GM13977 (cell line): ENCODE measurements at places on chromosomes 1 and 21.

DNA sequence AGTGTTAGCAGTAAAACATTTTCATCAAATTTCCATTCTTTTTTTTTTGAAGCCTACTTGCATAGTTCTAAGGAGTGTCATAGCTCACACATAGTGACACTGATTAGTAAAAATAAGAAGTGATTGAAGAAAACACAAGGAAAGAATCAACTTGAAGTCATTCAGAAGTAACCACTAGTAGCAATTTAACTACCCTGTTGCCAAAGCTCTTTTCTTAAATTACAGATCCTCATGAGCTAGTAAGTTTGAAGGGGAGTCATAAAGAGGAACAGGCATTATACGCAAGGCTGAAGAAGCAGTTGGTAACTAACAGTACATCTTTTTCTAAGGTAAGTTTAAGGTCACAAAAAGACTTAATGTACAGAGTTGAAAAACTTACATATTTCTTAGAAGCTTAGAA is 332.2 kb downstream of the CHRM3 start:
- DNase-seq = no peak

- no peak for DNase-seq
Measured at GRCh38 chr21:45030682-45031570, 43.5 kb upstream of the ADARB1 start.

DNA sequence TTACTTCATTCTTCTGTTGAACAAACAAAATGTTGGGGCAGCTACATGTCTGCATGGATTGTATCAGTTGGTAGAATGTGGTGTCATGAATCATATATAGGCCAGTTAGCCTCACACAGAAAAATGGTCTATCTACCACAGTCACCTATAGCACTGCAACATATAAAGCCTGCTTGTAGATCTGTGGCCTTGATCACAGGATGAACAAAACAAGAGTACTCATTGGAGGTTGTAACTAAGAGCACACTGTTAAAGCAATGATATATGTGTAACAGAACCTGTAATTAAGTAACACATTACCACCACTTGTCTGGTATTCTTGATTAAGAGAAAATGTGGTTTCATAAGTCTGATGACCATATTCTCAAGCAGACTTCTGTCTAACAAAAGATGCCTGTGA is 167.3 kb upstream of the SGIP1 start:
- DNase-seq = no peak

- DNase-seq = no peak
Measured at GRCh38 chr1:84742653-84743052, 52.4 kb upstream of the SSX2IP start.

GRCh38 chr1:41915786-41916571 is 2.7 kb downstream of the HIVEP3 start:
- no peak for DNase-seq

GRCh38 chr1:38183096-38183495 is 136.5 kb upstream of the POU3F1 start:
- no peak for DNase-seq

DNA sequence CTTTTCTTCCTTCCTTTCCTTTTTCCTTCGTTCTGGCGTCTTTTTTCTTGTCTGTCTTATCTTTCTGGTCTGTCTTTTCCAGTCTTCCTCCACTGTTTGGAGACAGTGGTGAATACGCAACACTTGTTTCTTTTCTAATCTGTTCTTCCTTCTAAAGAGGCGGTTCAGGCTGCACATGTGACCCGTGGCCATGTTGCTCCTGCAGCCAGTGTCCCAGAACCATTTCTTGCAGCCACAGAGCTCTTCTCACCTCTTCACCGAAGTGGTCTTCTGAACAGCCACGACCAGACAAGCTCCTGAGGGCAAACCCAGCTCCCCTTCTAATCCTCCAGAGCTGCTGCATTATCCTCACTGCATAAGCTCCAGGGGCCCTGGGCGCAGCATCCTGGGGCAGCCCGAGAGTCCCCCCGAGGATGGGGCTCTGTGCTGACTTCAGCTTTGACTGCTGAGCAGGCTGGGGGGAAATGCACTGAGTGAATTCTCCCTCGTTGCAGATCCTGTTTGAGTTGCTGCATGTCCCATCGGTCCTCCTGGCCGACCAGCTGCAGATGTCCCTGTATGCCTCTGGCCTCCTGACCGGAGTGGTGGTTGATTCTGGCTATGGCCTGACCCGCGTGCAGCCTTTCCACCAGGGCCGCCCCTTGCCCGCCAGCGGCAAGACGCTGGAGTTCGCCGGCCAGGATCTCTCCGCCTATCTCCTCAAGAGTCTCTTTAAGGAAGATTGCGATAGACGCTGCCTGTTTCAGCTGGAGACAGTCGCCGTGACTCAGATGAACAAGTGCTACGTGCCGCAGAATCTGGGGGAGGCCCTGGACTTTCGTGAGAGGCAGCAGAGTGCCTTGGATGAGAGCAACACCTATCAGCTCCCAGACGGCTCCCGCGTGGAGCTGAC is 70.4 kb downstream of the ACTL8 start:
- DNase-seq = no peak

DNA sequence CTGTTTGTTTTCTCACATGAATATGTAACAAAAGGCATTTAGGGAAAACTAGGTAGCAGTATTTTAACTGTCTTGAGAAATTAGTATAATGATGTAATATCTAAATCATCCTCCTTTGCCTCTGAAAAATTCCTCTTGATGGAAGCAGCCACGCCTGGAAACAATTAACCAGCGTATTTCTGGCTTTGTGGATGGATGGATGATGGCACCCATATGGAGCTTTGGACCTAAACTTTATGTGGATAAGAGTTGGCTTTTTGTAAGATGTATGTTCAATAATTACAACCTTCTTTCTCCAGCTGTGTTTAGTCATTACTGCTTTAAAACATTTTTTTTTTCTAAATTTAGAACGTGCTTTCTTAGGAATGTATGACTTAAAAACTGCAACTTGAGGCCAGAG is 12.7 kb downstream of the CDCA8 start:
- no peak for DNase-seq

DNA sequence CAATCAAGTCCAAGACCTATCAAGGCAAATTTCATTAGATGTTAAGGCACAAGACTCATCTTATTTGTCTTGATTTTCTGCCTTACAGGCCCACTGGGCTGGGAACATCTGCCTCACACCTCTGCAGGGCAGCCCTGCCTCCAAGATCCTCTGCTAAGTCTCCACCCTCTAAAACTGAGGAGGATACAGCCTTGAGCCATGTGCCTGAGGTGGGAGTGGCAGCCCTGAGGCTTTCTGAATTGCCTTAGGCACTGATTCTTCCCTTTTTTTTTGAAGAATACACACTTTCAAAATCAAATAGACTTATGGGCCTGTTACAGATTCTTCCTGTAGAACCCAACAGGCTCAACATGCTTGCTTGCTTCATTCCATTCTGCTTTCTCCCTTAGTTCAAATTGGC is 544.3 kb upstream of the ADAMTS5 start:
- DNase-seq = no peak

DNA sequence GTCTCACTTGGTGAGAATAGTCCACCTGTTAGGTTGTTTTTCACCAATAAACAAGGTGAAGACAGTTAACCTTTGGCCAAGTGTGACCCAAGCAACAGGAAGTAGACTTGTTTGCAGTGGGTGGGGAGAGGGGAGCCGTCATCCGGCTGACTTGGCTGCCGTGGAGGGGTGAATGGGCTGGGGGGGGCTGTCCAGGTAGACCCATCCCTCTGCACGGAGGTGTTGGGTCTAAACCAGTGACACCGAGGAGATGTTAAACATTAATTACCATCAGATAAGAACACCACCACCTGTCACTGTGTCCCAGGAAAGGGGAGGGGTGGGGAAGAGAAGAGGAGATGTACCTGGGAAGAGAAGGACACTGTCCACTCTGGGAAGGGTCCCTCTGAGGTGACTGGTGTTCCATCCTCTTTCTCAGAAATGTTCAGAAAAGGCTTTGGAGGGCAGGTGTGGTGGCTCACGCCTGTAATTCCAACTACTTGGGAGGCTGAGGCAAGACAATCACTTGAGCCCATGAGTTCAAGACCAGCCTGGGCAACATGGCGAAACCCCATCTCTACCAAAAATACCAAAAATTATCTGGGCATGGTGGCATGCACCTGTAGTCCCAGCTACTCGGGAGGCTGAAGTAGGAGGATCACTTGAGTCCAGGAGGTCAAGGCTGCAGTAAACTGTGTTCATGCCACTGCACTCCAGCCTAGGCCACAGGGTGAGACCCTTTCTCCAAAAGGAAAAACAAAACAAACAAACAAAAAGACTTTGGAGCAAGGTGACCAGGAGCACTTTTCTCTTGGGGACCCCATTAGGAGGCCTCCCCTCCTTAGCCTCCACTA is 6.7 kb upstream of the MYOM3 start:
- no peak for DNase-seq

- DNase-seq = peak; percentile 82
Measured at GRCh38 chr1:63327417-63328054, 5.2 kb downstream of the FOXD3 start.

- no peak for DNase-seq
Measured at GRCh38 chr21:44687671-44688070, 5.7 kb upstream of the KRTAP12-1 start.

DNA sequence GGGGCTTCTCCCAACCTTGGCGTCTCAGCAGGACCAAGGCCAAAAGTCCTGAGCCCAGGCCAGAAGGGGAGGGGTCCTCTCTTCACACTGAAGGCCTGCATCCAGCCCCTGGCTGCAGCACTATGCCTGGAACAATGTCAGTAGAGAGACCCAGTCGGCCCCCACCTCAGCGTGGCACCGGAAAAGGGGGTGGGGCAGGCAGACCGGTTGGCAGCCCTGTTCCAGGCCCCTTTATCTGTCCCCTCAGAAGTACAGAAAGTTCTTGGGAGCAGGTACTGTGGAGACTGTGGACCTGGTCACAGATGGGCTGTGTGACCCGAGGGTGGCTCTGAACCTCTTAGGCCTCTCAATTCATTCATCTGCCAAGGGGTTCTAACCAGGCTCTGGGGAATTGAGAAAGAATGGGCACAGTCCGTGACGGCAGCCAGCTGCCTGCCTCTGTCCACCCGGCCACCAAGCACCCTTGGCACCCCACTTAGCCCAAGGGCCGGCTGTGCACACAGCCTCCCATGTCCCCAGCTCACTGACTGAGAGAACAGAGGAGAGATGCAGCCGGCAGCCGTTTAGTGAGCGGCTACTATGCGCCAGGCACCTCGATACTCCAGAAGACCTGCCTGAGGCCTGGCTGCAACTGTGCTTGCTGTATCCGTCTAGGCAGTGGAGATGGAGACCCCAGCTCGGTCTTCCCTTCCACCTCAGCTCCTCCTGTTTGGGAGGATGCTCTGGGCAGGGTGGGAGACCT is 23.9 kb downstream of the RUNX3 start:
- peak; percentile 23 for DNase-seq

DNA sequence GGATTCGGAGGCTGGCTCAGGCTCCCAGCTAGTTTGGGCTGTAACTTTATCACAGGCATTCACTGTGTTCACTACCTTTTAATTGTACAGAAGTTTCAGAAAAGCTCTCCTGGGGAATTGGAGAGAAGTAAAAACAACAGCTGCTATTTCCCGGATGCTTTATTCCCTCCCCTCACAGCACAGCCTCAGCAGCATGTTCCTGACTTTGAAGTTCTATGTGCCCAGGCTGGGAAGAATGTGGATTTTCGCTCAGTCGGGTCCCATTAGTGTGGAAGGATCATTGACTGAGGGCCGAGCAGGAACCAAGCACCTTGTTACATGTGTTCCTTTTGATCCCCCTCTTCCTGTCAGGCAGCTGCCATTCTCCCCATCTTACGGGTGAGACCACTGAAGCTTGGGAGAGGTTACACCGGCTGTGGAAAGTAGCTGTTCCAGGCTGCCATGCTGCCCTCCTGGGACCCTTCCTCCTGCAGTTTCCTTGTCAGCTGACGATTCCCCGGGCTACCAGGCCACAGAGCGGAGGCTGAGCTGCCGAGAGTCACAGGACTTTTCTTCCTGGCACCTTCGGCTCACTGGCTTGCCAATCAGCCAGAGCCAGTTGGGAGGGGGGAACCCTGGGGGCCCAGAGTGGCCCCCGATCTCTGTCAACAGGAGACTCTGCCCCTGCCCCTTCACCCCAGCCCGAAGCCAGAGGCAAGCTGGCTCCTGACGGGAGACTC is 223.1 kb upstream of the TMEM51 start:
- no peak for DNase-seq

GRCh38 chr21:34941162-34941561 is 107.9 kb downstream of the RUNX1 start:
- no peak for DNase-seq

GRCh38 chr1:228938537-228938901 is 203.2 kb downstream of the RHOU start:
- no peak for DNase-seq

- no peak for DNase-seq
Measured at GRCh38 chr1:24101796-24102586, 9.9 kb downstream of the MYOM3 start.

DNA sequence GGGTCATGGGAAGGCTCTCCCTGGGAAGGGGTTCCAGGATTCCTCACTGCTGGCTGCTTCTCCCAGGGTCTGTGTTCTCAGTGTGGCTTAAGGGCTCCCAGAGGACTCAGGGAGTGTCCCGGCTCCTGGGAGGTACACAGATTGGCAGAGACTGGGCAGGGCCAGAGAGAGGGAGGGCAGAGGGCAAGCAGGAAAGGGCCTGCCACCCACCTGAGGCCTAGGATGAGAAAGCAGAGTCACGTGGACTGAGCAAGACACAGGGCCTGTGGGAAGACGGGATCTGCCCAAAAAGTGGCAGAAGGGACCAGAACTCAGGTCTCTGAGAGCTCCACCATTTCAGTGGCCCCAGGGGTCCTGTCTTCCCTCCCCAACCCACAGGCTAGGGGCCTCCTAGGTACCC is 871 bp downstream of the SLFNL1 start:
- no peak for DNase-seq

DNA sequence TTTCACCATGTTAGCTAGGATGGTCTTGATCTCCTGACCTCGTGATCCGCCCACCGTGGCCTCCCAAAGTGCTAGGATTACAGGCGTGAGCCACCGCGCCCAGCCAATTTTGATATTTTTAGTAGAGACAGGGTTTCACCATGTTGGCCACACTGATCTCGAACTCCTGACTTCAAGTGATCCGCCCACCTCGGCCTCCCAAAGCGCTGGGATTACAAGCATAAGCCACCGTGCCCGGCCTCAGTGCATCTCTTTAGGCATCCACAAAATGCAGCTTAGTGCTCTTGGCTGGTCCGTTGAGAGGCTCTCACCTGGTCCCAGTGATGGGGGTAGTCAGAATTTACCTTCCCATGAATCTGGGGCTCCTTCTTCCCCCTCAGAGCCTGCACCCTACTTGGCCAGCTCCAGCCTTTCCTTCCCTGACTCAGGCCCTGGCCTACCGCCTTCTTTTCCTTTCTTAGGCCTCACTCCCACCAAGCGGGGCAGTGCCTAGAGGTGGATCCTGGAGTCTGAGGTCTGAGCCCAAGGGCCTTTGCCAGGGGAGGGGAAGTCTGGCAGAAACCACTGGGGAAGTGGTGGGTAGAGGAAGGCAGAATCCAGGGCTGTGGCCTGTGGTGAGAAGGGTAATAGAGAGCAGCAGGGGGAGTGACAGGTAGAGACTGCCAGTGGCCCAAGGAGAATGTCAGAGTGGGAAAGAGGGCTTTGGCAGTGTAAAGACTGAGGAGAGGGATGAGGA is 3.7 kb downstream of the LENEP start:
- DNase-seq = no peak

DNA sequence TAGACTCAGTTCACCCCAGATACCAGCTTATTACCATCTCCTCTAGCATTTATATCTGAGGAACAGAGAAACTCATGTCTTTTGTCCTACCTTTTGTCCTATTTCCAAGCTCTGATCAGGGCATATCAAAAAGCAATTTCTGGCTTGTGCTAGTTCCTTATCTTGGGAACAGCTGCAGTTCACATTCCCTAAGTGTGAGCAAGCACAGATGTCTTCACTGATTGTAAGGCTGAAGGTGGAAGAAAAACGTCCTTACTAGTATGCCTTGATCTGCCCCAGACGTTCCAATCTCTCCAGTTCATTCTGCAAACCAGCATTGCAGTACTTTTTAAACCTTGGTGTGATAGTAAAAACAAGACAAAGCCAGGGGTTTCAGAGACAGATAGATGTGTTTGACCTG is 139.8 kb downstream of the NCAM2 start:
- DNase-seq = no peak
